Chondrocyte (in vitro differentiated cells): ENCODE measurements at places on chromosomes 6 and 20. TPM values are rescaled to one million over a fixed set of nuclear protein-coding genes. Genes with fewer than 3 reads are reported as not detected.

- DNase-seq: no peak
Observed at GRCh38 chr6:137001977-137002302, 42.8 kb downstream of the IL20RA start.

GRCh38 chr6:2581611-2582010 lies 169.1 kb downstream of the MYLK4 start:
- no peak for DNase-seq

- no peak for DNase-seq
Observed at GRCh38 chr6:35600659-35601125, 88.0 kb upstream of the TULP1 start.

GRCh38 chr6:149060300-149060984 lies 257.1 kb upstream of the TAB2 start:
- DNase-seq: no peak

Gene CALHM6
- 1.9 to 3.6 TPM (median 2.7 TPM) in 3 replicates for total RNA-seq

GRCh38 chr6:48535582-48536009 lies 424.6 kb upstream of the PTCHD4 start:
- DNase-seq: no peak

- DNase-seq: no peak
Observed at GRCh38 chr6:321536-322258, 29.4 kb downstream of the DUSP22 start.

Gene VGLL2
- total RNA-seq: not detected in 3 replicates

GRCh38 chr6:43579171-43579570 lies 3.2 kb downstream of the POLH start:
- DNase-seq: no peak

DNA sequence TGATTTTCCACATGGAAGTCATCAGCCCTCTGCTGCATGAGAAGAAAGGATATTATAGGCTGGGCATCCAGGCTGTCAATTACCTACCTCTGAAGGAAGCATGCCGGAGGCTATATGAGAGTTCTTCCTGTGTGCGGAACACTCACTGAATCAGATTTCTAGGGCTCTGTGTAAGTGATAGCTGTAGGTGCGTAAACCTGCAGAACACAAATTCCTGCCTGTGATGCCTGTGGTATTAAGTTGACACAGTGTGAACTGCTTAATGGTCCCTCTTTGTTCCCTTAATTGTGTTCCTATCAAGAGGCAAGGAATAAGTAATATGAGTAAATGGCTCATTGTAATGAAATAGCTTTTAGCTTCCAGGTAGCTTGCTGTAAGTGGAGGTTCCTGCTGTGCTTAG lies 103.3 kb downstream of the ANKS1A start:
- no peak for DNase-seq

Gene NAA20
- total RNA-seq: 44.9 to 47.2 TPM (median 46.2 TPM) in 3 replicates

- no peak for DNase-seq
Observed at GRCh38 chr6:69487688-69488087, 309.1 kb downstream of the LMBRD1 start.

DNA sequence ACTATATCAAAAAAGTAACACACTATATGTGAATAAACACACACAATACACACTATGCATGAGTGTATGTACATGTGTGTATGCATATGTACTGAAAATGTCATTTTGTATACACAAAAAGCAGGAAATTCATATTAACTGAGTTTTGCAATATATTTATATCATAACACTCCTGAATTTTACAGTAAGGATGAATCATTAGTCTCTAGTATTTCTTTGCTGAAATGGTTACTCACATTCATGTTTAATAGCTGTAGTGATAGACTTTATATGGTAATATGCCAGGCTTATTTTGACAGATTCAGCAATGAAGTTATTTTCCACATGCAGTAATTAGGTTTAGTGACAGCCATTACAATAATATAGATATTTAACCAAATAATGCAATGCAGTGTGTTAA lies 1216.2 kb upstream of the CITED2 start:
- DNase-seq: no peak

Gene COL9A1
- total RNA-seq: 0.27 to 0.69 TPM in 2 of 3 replicates, not detected in the other

GRCh38 chr6:143619824-143620401 lies 57.9 kb upstream of the PHACTR2 start:
- no peak for DNase-seq
